ENCODE measurements at places on chromosomes 2 and 18.

GRCh38 chr18:48583573-48583972 is 44.7 kb downstream of the CTIF start:
- DNase-seq, result no peak

DNA sequence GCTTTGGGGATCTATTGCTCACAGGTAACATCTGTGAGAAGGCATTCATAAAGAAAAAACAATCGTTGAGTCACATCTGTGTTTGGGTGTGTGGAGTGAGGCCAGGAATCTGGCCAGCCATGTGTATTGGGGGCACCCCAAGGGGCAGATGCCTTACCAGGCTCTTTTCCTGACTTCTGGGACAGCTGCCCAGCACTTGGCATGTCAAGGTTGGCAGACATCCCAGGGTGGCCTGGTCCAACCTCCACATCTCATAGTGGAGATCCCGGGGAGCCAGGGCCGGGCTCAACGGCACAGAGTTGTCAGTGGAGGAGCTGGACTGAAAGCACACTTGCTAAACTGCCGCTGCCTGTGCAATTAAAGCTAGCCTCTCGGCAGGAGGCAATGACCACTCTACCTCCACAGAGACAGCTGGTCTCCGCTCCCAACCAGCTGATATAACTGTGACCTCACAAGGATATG is 75.3 kb upstream of the MGAT4A start:
- peak; percentile 36 for DNase-seq

- DNase-seq, result no peak
Measured at GRCh38 chr2:237563816-237564215, 2.6 kb upstream of the PRLH start.

GRCh38 chr2:170455617-170456426 is 259.3 kb upstream of the SP5 start:
- DNase-seq, result no peak

- DNase-seq, result no peak
Measured at GRCh38 chr18:34223164-34223892, 1.4 kb downstream of the NOL4 start.

GRCh38 chr2:103437161-103437560 is 675.3 kb downstream of the TMEM182 start:
- no peak for DNase-seq

DNA sequence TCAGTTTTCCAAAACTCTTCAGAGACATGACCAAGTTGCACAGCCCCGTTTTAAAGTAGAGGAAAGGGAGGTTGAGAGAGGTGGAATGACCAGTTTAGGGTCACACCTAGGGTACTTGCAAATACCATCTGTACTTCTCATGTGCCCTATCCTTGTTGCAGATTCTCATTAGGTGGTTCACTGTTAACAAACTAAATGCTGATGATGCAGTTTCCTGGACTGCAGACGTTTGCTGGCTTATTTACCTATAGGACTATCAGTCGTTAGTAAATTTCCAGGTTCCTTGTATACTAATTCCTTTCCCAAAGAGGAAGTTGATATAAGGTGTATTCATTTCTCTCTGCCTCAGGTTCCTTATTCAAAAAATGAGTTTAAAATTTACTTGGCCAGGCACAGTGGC is 1.4 kb downstream of the FARP2 start:
- no peak for DNase-seq

- DNase-seq, result no peak
Measured at GRCh38 chr18:76252880-76253279, 242.2 kb downstream of the ZNF516 start.

GRCh38 chr2:234691214-234691575 is 194.3 kb upstream of the ARL4C start:
- no peak for DNase-seq

DNA sequence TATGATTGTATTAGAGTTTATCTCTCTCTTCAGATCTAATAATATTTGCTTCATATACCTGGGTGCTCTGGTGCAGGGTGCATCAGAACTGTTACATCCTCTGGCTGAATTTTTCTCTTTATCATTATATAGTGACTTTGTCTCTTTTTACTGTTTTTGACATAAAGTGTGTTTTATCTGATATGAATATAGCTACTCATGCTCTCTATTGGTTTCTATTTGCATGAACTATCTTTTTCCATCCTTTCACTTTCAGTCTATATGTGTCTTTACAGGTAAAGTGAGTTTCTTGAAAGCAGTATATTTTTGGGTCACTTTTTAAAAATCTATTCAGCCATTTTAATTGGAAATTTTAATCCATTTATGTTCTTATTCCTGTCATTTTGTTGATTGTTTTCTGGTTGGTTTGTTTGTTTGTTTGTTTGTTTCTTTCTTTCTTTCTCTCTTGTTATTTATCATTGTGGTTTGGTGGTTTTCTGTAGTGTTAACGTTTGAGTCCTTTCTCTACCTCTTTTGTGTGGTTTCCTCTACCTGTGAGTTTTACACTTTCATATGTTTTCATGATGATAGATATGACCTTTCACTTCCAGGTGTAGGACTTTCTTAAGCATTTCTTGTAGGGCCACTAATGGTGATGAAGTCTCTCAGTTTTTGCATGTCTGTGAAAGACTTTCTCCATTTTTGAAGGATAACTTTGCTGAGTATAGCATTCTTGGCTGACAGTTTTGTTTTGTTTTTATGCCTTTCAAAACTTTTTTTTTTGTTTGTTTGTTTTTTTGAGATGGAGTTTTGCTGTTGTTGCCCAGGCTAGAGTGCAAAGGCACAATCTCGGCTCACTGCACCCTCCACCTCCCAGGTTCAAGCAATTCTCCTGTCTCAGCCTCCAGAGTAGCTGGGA is 54.9 kb downstream of the CCNT2 start:
- DNase-seq, result no peak

DNA sequence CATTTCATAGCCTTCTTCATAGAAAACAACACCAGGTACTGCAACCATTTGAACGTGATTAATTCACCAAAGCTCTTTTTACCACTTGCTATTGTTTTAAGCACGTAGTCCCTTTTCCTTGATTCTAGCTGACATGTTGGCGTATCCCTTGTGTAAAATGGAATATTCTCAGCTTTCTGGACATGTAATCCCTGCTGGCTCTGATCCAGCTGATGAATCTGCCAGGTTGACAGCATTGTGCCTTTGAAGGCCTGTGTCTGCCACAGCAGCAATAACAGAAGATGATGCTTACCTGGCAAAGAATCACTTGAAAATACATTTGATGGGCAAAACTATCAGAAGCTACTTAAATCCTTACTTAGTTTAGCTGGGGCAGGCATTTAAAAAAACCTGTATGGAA is 81.0 kb upstream of the CCDC150 start:
- no peak for DNase-seq

DNA sequence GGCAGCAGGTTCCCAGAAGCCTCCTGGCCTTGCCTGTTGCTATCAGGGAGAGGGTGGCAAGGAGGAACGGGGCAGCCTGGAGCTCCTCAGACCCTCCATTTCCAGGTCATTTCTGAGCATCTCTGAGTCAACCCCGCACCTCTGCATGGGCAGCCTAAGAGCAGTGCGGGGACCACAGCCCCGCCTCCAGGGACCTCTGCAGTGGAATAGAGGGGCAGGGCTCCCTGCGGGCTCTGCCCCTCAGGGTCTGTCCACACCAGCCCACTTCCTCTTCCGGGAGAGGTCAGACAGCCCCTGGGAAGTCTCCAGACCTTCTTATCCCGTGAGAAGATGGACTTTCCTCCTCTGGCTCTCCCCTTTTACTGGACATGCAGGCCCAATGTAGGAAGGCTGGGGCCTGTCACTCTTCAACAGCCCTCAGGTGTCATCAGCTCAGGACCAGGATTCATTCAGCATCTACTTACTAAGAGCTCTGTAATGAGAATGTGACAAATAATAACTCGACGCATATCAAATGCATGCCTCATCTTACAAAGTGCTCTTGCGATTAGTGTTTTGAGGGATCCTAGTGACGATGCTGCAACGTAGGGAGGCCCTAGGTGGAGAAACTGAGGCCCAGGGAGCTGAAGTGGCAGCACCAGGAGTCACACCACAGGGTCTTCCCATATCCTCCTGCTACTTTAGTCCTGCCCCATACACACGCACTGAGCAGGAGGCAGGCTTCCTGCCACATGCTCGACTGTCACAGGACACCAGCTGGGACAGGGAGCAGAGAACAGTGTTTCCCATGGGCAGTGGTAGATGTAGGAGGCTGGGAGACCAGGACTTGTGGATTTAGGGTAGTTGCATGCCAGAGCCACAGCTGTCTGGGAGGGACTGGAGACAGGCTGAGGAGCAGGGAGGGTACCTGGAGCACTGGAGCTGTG is 28.0 kb downstream of the SH2D6 start:
- DNase-seq, result no peak

DNA sequence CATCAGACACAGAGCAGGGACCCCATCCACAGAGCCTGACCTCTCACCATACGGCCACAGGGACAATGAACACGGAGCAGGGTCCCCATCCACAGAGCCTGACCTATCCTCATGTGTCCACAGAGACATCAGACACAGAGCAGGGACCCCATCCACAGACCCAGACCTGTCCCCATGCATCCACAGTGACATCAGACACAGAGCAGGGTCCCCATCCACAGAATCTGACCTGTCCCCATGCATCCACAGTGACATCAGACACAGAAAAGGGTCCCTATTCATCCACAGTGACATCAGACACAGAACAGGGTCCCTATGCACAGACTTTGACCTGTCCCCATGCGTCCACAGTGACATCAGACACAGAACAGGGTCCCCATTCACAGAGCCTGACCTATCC is 325.1 kb upstream of the RAB6C start:
- DNase-seq, result no peak

DNA sequence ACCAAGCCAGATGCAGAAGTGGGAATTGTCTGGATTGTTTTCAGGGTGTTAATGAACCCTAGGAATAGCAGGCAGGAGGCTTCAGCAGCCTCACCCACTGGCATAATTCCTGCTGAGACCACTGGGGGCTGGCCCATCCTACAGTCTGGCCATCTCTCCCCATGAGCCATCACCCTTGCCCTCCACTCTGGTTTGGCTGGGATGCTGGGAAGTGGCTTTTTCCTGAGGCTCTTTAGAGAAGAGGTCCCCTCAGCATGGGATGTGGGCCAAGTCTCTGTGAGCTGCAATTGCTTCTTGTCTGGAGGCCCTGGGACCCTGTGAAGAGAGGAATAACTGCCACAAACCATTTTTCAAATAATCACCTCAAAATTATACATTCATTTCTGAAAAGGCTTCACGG is 4.0 kb downstream of the TCF7L1 start:
- DNase-seq, result no peak

DNA sequence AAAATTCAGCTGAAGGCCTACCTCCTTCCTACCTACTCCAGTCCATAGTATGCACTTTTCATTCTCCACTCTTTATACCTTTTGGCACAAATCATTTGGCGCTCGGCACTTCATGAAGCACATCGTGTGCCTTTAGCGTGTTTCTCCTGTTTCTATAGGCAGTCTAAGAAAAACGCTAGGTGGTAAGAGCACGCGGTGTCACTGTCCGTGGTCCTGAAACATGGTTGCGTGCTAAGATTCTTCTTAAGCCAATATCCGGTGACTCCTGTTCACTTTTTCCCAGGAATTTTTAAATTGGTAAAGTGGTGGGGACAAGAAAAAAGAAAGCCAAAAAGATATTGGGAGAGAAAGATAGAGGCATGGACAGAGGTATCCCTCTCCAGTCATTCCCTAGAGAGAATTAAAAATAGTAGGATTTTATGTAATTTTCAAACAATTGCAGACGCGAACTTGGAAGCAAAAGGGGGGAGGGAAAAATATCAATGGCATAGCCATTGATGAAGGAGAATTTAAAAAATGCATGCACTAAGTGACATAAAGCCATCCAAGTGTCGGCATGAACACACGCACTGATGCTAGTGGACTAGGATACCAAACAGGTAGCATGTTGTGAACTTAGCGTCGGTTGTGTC is 1.4 kb upstream of the CTNNA2 start:
- peak; percentile 20 for DNase-seq

GRCh38 chr18:13477147-13477683 is 249.1 kb downstream of the FAM210A start:
- DNase-seq, result no peak

DNA sequence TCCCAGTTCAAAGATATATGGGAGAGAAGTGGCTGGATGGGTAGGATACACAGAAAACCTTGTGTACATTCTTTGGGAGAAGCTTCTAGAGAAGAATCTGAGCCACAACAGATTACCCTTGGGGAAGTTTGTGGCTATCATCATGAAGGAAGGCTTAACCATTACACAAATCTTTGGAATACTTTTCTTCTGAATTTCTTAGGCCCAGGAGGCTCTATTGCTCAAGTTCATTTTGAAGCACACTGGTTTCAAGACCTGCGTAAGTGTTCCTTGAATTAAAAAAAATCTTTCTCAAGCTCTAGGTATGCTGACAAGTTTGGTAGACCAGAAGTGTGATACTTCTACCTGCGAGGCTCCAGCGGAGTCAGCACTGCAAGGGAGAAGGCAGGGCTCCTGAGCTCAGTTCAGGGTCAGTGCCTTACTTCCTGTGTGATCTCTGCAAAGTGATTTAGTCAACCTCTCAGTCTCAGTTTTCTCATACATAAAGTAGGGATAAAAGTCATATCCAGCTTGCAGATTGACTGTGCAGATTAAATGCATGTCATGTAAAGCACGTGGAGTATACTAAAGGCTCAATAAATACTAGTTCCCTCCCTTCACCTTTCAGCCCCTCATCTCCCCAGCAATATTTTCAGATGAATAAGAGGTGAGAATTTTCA is 438.6 kb downstream of the DLGAP1 start:
- no peak for DNase-seq

- peak; percentile 84 for DNase-seq
Measured at GRCh38 chr2:169069341-169069740, at the start of gene DHRS9. TSS of gene DHRS9 (plus strand) at chr2:169069563. CDS start at chr2:169081582, 12,019 bp downstream.

DNA sequence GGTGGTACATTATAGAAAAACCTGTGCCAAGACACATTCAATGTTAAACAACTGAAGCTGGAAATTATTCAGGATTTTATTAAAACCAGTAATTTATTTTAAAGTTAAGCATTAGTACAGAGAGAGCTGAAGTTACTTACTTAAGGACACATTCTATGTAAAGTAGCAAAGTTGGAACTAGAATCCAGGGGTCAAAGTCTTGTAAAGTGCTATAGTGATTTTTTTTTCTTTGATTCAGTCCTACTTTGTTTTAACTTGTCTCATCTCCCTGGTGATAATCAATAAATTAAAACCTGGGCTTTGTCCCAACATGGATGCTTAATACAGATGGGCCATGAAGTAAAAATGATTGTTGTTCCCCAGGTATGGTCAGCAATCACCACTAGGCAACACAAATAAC is 1271.8 kb upstream of the CHAC2 start:
- DNase-seq, result no peak

All from RWPE1 (cell line).